ENCODE measurements at places on chromosomes 16 and 17.
A peak's percentile ranks its signal among the peaks of the same experiment; 100 is the strongest.

DNA sequence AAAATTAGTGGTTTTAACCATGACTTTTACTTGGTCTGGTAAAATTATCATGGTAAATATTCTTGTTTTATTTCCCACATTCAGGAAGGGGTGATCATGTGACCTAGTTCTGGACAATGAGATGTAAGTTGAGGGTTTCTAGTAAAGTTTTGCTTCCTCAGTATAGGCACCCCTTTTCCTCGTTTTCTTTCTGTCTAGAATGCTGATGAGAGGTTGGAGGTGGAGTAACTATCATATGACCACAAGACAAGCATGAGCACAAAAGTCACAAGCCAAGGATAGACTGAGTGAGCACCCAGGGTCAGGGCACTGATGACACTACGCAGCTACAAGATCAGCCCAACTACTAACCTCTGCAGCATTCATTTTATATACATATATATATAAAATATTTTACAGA is 53.9 kb downstream of the MYO1D start:
- DNase-seq = peak; percentile 15

DNA sequence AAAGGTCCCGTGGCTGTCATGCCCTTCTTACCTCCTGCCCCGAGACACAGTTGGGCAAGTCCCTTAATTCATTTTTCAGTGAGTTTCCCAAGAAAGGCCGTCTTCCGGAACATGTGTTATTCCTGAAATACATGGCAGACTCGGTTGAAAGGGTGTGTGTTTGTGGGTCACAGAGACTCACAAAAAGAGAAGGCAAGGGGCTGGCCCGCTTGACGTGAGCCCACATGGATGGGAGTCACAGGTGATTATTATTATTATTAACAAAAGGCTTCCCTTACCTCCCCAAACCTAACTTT is 34.1 kb upstream of the CCR7 start:
- DNase-seq = no peak

- no peak for DNase-seq
Measured at GRCh38 chr17:51904379-51904778, 254.1 kb downstream of the CA10 start.

DNA sequence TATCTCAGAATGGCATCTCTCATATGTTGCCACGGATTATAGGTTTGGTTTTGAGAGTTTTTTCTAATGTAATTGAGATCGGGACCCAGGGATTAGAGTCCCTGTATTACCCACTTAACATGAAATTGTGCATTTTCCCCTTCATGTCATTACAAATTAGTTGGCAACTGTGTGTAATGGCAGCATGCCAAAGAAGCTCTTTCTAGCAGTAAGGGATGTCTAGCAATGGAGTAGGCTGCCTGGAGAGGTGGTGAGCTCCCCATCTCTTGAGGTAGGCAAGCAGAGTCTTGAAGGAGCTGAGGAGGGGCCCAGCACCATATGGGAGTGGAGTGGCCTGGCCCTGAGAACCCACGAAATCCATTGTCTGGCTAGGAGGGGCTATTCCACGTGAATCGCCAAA is 10.0 kb upstream of the KATNB1 start:
- no peak for DNase-seq

GRCh38 chr17:56815711-56816110 is 18.0 kb downstream of the C17orf67 start:
- DNase-seq = peak; percentile 80

- no peak for DNase-seq
Measured at GRCh38 chr16:83623091-83623730, 184.6 kb upstream of the HSBP1 start.

GRCh38 chr17:61414141-61414935 is 14.7 kb downstream of the TBX2 start:
- no peak for DNase-seq

DNA sequence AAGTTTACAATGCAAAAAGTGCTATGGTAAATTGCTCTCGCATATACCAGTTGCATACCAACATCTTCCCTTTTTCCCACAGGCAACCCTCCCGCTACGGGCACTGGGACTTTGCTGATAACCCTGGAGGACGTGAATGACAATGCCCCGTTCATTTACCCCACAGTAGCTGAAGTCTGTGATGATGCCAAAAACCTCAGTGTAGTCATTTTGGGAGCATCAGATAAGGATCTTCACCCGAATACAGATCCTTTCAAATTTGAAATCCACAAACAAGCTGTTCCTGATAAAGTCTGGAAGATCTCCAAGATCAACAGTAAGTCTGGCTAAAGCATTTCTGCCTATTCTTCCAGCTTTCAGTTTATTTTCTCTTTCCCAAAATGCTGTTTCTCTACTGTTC is 27.9 kb upstream of the HSBP1 start:
- DNase-seq = peak; percentile 58

DNA sequence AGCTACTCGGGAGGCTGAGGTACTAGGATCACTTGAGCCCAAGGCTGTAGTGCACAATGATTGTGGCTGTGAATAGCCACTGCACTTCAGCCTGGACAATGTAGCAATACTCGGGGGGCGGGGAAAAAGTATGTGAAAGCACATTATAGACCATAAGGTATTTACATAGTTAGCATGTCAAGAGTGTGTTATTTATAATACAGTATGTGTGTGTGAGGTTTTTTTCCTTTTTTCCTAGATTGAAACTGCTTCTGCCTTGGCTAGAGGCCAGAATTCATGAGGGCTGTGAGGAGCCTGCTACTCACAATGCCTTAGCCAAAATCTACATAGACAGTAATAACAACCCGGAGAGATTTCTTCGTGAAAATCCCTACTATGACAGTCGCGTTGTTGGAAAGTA is 30.5 kb downstream of the PTRH2 start:
- DNase-seq = no peak

DNA sequence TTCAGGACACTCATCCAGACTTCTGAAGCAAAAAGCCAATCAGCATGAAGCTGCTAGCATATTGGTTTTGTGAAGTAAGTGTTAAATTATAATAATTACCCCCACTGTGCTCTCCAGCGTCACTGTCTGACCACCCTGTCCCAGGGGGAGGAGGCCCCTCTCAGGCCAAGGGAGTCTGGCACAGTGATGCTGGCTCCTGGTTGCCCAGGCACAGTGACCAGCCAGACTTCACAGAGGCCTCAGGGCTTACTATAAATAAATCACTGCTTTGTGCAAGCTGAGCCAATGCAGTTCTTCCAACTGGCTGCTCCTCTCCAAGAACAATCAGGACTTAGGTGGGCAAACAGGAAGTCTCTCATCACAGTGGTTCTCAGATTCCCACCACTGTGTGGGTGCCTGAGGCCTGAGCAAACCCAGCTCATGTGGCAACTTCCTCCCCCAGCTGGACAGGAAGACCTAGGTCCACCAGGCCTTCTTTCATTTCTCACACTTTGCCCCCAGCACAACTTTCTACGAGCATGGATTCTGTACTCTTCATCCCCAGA is 1.7 kb upstream of the DBNDD1 start:
- DNase-seq = peak; percentile 62

DNA sequence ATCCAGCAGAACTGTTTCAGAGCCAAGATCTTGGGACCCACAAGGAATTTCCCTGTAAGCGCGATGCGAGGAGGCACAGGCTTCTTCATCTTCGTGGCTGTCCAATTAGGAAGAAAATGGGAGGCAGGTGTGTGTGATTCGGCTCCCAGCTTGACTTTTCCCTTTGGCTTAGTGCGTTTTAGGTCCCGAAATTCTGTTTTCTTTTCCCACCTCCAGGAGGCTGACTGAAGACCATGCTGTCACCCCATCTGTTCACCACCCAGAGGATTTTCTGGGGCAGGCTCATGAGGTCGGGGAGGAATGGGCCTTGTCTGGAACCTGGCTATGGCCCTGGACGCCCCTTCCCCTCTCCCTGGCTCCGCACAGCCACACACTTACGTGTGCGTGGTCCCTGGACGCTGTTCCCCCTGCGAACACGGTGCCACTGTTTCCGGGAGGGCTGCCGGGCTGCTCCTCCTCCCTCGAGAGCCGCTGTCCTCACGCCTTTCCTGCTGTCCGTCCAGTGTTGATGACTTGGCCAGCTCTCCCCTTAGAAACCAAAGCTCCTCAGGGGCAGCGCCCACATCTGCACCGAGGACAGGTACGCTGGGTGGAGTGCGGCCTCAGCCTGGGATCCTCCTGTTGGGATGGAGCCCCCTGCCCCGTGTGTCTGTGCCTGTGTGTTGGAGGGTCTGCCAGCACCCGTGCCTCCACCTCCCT is 2.7 kb upstream of the PABPN1L start:
- DNase-seq = no peak

DNA sequence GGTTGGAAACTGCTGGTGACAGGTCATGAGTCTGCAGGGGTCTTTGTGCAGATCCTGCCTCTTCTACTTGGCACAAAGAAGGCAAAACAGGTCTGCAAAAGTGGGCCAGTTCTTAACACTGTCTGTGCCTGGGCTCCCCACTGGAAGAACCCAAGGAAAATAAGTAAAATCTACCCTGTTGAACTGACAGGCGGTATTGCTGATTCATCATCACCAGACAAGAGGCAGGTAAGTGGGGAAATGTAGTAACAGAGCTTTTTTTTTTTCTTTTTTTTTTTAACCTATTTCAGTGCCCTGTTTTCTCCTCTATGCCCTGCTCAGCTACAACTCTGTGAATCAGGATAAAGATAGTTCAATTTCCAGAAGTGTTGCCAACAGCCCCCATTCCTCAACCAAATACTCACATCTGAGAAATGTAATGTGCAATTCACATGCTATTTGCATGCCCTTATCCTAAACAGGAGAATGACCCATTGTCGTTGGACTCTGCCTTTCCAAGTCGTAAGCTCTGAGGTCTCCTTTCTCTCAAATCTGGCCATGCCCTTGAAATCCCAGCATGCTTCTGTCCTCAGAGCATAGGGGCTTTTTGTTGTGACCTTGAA is 237.0 kb downstream of the SOX9 start:
- DNase-seq = peak; percentile 36

- no peak for DNase-seq
Measured at GRCh38 chr17:77425348-77425747, 284.6 kb downstream of the SEC14L1 start.

GRCh38 chr17:39461926-39462569 is 762 bp downstream of the CDK12 start:
- no peak for DNase-seq

DNA sequence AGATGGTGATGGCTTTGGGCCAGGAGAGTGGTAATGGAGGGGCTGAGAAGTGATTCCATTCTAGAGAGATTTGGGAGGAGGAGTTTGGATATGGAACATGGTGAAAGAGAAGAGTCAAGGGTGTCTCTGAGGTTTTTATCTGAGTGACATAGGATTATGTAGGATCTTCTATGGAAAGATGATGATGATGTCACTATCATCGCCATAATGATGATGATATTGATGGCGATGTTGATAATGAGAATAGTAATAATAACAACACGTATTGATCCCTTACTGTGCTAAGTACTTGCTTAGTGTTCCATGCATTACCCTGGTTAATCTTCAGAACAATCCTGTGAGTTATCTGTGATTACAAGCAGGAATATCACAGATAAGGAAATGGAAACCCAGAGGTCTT is 16.6 kb downstream of the PDILT start:
- DNase-seq = no peak

DNA sequence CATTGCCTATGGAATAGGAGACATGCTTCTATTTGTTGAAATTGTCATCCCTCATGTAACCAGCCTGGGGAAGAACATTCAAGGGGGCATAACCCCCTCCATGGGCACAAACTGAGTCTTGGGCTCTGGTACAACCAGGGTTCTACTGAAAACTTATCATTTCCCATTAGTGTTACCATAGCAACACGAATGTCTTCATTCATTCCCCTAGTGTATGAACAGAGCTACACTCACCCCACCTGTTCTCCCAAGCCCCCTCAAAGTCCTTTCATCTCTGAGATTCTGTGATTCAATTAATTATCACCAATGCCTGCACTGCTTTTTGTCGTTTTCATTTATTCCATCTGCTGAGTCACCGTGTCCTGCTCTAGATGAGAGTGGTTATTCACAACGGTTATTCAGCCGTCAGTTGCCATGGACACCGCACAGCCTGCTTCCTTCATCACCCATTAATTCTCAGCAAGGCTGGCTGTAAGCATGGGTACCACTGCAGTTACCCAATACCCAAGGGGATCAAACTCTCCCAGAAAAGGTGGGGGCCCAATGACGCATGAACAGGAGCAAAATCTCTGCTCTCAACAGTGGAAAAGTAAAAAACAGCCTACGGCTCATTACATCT is 1.6 kb upstream of the GAST start:
- DNase-seq = peak; percentile 44

GRCh38 chr17:39753514-39754160 is 15.9 kb downstream of the GRB7 start:
- DNase-seq = no peak

GRCh38 chr16:73572135-73572828 is 524.4 kb upstream of the ZFHX3 start:
- DNase-seq = no peak
